Mesothelial cell of epicardium (in vitro differentiated cells): ENCODE measurements at places on chromosomes 11 and 22.

DNA sequence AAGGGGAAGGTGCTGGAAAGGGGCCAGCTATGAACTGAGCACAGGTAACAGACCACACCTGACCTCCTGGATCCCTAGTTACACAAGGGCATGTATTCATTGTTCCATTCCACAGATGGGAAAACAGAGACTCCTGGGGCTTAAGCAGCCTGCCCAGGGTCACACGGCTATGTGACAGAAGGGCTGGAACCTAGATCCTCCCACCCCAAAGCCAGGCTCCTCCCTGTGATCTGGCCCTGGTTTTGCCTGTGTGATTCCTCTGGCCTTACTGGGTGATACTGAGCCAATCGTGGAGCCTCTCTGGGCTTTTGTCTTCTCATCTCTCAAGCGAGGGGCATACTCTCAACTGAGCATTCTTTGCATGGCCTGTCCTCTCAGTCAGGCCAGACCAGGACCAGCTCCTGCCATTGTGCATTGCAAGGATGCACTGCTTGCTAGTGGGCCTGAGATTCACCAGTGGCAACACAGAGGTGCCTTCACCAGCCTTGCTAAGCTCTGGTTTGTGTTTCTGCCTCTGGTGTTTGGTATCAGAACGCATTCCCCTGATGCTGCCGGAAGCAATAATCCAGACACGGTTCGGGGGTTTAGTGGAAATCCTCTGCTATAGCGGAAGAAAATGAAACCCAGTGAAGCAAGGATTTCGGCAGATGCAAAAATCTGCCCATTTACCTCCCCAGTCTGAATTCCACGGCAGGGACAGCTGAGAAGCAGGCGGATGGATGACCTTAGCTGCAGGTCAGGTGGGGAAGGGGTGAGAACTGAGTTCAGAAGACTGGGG lies 226.6 kb downstream of the ST3GAL4 start:
- DNase-seq: no peak

GRCh38 chr11:119330237-119330636 lies 4.1 kb upstream of the RNF26 start:
- no peak for DNase-seq

- DNase-seq: no peak
These were observed 19.4 kb downstream of the TRMU start for GRCh38 chr22:46354993-46355305.

GRCh38 chr22:27084130-27084529 lies 426.7 kb downstream of the MIAT start:
- DNase-seq: no peak

DNA sequence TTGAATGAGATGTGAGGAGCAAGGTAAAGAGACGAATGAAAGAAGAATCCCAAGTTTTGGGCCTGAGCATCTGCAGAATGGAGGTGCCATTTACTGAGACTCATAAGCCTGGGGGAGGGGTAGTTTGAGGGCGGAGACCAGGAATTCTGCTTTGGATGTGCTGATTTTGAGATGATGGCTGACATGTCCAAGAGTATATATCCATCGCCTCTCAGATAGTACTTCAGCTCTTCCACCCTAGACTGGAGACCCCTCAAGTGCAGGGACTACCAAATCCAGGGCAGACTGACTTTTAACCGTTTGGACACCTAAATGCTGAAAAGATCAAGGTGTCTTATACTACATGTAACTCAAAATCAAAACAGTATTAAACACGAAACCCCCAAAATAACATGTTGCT lies 1.3 kb upstream of the SDF2L1 start:
- no peak for DNase-seq

DNA sequence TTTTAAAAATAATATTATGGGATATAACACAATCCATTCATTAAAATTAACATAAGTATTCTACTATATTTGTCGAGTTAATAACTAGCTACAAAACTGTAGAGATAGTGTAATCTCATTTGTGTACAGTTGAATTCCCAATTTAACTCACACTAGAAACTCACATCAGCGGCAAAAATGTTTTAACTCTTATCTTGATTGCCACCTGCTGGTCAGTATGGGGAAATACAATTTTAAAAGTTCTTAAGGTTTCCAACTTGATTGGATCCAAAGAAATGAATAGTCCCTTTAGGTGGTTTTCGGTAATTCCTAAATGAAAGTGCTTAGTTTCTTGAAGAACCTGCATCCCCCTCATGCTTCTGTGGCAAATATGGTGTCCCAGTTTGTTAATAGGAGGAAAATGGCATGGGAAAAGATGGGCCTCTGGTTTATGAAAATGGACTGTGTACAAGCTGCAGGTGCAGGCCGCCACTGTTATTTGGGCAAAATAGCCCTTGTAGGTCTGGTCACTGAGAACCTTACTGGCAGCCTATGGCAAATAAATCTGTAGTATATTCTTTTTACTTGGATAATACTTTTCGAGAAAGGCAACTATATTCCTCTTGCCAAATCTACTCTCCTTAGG lies 33.7 kb upstream of the SLC17A6 start:
- DNase-seq: no peak

- no peak for DNase-seq
These were observed 271.2 kb downstream of the TBC1D22A start for GRCh38 chr22:47033648-47034000.

GRCh38 chr22:42901790-42902508 lies 44.9 kb upstream of the ARFGAP3 start:
- no peak for DNase-seq

GRCh38 chr11:107625685-107625989 lies 34.7 kb downstream of the ELMOD1 start:
- no peak for DNase-seq

DNA sequence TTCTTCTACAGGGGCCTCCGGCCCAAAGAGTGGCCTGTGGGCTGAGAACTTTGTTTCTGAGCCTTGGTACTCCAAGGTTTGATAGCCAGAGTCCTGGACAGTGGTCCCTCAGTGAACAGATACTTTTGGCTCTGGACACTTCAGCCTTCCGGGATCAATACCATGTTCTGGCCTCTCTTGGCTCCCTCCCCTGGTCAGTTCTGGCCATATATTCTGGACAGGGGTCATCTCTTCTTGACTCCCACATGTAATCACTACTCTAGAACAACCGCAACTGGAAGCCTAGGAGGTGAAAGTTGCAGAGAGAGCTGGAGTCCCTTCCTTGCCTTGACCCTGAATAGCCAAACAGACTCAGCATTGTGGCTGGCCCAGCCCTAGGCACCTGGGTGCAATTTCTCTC lies 2.3 kb downstream of the RTN4RL2 start:
- DNase-seq: no peak

GRCh38 chr22:36143956-36144355 lies 16.6 kb downstream of the APOL3 start:
- no peak for DNase-seq

GRCh38 chr22:24330636-24331035 lies 60.0 kb downstream of the SPECC1L start:
- DNase-seq: no peak

- DNase-seq: no peak
These were observed 1.6 kb downstream of the TMEM135 start for GRCh38 chr11:87039371-87039770.

- DNase-seq: no peak
These were observed 36.3 kb downstream of the SLC5A1 start for GRCh38 chr22:32079130-32080089.

DNA sequence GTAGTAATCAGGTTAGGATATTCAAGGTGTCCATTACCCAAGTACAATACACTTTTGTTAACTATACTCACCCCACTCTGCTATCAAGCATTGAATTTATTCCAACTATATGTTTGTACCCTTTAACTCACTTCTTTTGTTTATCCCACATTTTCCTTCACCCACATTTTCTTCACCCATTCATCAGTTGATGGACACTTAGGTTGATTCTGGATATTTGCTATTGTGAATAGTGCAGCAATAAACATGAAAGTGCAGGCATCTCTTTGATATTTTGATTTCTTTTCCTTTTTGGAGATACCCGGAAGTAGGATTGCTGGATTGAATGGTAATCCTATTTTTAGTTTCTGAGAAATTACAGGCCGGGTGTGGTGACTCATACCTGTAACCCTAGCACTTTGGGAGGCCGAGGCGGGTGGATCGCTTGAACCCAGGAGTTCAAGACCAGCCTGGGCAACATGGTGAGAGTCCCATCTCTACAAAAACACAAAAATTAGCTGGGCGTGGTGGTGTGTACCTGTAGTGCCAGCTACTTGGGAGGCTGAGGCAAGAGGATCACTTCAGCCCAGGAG lies 6.5 kb downstream of the TMEM25 start:
- no peak for DNase-seq

DNA sequence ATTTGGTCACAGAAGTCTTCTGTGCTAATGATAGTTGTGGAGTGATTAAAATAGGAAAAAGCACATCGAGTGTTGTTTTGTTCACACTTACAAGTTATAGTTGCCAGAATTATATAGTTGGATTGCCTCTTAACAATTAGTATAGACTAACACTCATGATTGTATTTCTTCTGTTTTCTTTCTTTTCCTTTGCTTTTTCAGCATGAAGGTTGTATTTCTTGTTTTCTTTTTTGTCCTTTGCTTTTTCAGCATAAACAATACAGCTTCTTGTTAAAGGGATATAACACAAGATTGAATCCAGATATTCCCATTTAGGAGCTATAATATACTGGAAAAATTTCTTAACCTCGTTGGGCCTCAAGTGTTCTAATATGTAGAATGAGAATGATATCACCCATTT lies 31.1 kb downstream of the ACER3 start:
- DNase-seq: no peak
